ENCODE measurements at places on chromosomes 7 and 10.

GRCh38 chr7:85479918-85480643 lies 293.2 kb upstream of the SEMA3D start:
- no peak for DNase-seq

GRCh38 chr7:149826344-149827088 lies 11.7 kb upstream of the ZNF862 start:
- no peak for DNase-seq

- DNase-seq: no peak
These were observed 141.0 kb upstream of the LANCL2 start for GRCh38 chr7:55224111-55224510.

DNA sequence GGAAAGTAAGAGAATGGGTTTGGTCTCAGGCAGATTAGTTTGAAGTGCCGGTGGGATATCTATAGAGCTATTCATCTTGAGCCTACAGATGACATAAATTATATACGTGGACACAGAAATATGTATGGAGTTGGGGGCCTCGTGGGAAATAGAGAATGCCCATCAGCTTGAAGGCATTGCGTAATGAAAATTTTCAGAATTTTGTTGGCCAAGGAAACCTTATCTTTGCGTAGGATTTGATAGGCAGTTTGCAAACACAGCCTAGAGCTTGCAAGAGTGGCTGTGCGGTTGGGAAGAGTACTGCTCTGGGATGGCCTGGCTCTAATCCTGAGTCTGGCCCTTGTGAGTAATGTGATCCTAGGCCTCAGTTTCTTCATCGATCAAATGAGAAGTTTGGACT lies 32.3 kb downstream of the MCM10 start:
- no peak for DNase-seq

GRCh38 chr7:29894256-29894655 lies 87.9 kb downstream of the WIPF3 start:
- no peak for DNase-seq

GRCh38 chr7:84412161-84412969 lies 217.8 kb upstream of the SEMA3A start:
- no peak for DNase-seq

GRCh38 chr7:122919643-122920181 lies 33.5 kb upstream of the CADPS2 start:
- no peak for DNase-seq

All from CD4-positive, alpha-beta T cell treated with Interleukin-6 for 4 hours (primary cell).